Stimulated activated CD4-positive, alpha-beta T cell treated with anti-CD3 and anti-CD28 coated beads, Interleukin-1b, Interleukin-23, amount 100 ng/mL, for 1 hour (primary cell): ENCODE measurements at places on chromosomes 5 and 9.

- no peak for DNase-seq
Measured at GRCh38 chr5:1729641-1730486, 69.8 kb downstream of the MRPL36 start.

GRCh38 chr5:36089989-36090388, 23.3 kb upstream of the UGT3A2 start:
- no peak for DNase-seq

DNA sequence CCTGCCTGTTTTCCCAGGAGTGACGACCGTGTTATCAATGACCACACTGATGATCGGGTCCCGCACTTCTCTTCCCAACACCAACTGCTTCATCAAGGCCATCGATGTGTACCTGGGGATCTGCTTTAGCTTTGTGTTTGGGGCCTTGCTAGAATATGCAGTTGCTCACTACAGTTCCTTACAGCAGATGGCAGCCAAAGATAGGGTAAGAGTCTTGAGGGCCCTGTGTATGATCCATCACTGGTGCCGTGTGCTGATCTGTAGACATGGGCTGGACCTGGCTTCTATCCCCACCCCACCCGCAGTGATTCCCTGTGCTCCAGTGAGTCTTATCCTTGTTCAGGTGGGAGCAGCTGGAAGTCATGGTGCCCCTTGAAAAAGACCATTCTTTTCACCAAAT, 26.0 kb downstream of the GABRP start:
- DNase-seq = no peak

DNA sequence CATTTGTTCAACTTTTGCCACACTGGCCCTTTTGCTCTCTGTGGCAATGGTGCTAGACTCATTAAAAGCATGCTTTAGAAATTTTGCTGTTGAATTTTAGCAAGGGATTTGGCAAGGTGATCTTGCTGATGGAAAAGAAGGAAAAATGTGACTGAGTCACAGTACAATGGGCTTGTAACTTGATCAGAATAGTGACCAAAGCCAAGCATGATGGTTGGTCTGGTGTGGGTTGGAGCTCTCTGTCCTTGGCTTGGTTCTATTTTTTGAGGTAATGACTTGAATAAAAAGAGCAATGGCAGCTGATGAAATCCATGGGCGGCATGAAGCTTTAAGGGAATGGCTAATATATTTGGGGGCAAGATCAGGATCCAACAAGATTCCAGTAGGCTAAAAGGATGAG, 114.4 kb upstream of the ZNF366 start:
- DNase-seq = no peak

- no peak for DNase-seq
Measured at GRCh38 chr5:102975045-102975444, 144.9 kb downstream of the GIN1 start.

- DNase-seq = no peak
Measured at GRCh38 chr5:75734913-75735789, 17.9 kb upstream of the POC5 start.

DNA sequence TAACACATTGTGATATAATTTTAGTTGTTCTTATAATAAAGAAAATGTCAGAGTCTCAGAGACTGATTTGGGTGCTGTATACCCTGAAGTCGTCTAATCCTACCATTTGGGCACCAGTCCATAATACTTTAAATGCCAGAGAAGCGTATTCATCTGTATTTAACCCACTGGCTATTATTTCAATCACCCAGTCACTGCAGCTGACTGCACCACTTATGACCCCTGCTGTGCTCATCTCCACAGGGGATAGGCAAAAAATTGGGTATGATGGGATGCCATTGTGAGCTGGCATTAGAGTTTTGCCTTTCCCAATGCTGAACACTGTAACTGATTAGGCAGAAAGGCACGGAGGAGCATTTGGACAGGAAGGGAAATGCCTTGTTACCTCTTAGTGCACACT, 599.7 kb downstream of the CAAP1 start:
- DNase-seq = no peak

GRCh38 chr9:79641070-79641469, 69.3 kb downstream of the TLE4 start:
- no peak for DNase-seq

DNA sequence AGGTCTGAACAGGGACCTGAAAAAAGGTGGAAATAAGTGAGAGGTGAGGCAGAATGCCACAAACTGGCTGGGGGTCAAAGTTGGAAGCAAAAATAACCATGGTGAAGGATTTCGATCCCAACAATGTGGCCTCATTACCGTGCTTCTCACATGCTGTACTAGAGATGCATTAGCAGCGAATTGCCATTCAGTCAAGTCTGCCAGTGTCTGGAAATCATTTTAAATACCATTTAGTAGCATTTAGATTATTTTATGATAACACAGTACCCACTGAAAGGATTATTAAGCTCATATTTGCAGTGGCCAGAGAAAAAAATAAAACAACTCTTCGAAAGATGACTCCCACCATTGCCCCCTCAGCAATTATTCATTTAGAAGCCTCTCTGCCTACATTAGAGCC, 294.6 kb upstream of the SLC24A2 start:
- DNase-seq = no peak
